ENCODE measurements at places on chromosomes 4 and X.

- no peak for DNase-seq
These were observed 103.5 kb downstream of the CLNK start for GRCh38 chr4:10581022-10581421.

- no peak for DNase-seq
These were observed 38.3 kb downstream of the SUPT20HL1 start for GRCh38 chrX:24398766-24399165.

- no peak for DNase-seq
These were observed 2.2 kb downstream of the SORCS2 start for GRCh38 chr4:7194251-7195140.

- DNase-seq = no peak
These were observed 26.3 kb upstream of the CXCL6 start for GRCh38 chr4:73810191-73810590.

GRCh38 chrX:121831601-121832000 is 784.2 kb downstream of the GLUD2 start:
- DNase-seq = no peak

DNA sequence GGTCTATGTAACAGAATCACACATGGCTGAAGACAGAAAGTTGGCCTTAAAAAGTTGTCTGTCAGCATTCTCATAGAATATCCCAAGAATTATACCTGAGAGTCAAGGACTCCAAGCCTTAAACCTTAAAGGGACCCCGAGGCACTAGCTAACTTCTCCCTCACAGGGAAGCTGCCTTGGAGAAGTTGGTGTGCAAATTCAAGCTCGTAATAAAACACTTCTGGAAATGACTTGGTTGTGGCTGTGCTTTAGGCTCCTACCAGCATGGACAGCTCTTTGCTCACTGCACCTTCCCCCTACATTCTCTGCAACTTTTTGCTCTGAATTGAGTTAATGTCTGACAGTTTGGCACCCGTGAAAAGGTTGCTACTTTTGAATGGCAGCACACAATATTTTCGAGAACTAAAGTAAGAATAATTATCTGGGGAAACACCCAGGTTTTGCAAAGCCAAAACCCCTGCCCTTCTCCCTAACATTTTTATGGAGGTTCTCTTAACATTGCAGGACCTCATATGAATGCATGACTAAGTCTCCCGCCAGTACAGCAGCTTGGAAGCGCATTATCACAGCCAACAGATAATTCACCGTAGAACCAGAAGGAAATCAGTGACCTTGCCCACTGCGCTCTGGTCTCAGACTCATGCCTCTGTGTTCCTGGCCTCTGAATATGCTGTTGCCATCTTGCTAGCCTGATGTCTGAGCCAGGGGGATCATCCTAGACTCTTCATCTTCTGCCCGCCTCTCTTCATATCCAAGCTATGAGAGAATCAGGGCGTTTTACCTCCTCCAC is 91.0 kb downstream of the MGST2 start:
- no peak for DNase-seq

DNA sequence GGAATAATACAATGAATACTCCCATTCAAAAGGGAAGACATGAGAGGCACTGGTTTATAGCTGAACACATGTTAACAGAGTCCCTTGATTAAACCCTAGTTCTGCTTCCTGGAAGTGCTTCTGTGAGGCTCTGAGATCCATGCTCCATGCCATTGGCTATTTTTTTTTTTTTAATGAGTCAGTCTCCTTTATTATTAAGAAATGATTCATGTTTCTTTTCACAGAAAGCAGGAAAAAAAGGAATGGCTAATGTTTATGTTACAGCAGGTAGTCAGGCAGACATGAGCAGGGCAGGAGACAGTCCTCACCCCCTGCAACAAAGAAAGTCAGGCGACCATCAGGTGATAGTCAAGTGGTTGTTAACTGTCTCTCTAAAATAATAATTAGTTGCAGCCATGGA is 598.7 kb downstream of the EPHA5 start:
- DNase-seq = no peak

DNA sequence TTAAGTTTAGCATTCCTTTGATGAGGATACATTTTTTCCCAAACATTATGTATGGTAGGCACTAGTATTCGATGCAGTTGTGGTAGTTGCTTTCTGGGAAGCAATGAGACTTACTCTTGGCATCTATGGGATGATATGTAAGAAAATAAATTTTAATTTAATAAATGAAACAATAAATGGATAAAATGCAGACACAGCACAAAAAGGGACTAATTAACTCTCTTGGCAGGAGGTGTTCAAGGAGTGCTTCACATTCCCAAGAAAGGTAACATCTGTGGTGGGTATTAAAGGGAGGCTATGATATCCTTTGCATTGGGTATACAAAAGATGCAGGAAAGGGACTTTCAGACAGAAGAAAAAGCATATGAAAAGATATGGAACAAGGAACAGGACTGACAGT is 111.0 kb downstream of the PGRMC2 start:
- DNase-seq = no peak

DNA sequence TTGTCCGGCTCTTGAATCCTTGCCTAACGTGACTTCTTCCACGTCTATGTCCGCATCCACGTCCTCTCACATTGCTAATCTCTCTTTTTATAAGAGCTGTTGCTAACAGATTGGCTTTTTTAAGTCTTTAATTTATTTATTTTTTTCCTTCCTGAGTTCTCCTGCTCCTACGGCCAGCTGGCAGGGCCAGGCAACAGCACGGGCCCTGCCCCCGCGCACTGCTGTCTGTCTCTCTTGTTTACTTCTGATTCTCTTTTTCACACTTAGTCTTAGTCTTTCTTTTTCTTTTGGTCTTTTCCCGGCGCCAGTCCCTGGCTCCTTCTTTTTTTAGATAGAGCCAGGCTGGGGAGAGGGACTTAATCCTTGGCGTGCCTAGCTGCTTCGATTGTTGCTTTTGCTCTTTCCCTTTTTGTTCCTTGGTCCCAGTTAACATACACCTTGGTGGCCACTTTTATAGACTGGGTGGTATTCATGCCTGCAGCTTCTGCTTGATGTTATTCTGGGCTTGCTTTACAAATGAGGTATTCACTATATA is 53.2 kb upstream of the RBMX start:
- DNase-seq = no peak

DNA sequence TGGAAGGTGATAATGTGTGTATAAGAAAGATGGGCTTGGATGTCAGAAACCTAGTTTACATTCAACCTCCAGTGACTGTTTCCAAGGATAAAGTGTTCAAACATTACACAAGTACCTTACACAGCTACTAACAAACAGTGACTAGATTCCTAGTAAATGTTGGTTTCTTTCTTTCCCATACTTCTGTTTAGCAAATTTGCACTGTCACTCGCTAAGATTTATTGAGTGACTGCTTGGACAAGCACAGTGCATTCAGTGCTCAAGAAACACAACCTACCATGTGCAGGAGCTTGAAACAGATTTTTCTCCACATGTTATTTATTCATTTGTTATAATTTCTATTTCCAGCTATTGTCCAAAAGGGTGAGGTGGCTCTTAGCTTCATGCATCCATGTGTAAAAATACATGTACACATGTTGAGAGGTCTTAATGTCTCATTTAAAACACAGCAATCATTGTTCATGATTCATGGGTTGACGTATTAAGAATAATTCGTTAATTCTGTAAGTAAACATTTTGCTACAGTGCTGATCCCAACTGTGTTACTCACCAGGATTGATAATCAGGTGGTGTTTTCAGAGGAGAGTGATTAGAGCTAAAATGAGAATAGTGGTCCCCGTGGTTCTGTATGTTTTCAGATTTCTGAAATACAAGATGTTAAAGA is 153.0 kb downstream of the DCLK2 start:
- DNase-seq = no peak

DNA sequence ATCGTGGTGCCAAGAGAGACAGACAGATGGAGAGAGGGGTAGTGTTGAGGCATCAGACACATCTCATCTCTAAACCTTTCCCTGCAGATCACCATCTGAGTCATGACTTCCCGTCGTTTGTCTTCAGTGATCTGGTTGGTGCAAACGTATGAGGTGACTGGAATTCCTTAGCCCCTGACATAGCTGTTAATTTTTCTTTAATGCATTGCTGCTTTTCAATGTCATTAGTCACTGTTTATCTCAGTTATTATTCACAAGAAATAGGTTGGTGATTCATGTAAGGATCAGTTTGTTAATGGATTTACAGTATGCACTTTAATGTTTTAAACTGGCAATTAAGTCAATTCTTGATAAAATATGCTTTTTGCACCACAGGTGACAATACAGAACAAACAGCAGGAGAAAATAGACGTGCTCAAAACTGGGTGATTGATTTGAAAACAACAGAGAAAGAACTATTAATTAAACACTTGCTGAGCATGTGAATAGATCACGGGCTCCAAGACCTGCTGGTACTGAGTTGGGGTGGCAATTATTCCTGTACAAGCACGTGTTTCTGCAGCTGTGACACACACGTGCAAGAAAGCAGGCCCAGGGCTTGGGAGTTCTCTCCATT is 1.3 kb upstream of the TMEM154 start:
- no peak for DNase-seq

DNA sequence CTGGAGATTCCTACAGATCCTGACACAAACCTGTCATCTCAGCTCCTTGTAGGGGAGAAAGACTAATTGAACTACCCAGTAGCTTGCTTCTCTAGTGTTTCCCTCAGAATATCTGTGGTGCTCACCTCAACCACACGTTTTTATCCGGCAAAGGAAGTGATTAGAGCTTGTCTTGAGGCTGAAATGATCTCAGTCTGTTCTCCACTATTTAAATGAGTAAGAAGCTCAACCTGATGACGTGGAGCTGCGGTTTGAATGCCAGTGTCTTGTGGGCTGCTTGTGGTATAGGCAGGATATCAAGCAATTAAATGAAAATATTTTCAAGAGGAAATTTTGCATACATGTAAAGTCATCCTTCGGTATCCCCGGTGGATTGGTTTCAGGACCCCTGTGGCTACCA is 270.2 kb downstream of the TLL1 start:
- DNase-seq = no peak

GRCh38 chr4:138255917-138256597 is 13.9 kb upstream of the SLC7A11 start:
- no peak for DNase-seq

DNA sequence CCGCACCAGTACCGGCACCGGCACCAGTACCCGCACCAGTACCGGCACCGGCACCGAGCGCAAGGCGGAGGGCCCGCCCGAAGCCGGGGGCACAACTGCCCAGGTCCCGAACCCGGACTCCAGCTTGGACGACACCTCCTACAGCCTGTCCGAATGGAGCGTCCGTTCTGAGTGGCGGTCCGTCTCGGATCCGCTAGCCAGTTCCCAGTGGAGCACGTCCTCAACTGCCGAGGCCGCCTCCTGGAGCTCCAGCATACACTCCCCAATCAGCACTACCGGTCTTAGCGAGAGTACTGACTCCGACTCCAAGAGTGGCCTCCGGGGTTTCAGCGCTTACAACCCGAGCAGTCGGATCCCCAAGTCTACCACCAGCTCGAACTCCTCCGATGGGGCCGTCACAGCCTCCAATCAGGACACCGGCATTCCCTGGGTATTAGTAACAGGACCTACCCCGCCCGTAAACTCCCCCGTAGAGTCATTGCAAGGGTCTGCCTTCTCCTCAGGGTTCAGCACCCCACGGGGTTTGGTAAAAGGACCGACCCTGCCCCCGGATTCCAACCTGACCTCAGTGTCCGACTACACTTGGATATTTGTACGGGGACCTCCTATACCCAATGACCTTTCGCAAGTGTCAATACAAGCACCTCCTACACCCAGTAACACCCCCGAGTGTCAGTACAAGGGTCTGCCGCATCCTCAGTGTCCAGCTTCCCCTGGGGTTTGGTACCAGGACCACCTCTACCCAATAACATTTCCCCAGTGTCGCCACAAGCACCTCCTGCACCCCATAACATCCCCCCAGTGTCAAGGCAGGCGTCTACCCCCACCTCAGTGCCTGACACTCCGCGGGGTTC is 721 bp upstream of the MAOA start:
- no peak for DNase-seq

DNA sequence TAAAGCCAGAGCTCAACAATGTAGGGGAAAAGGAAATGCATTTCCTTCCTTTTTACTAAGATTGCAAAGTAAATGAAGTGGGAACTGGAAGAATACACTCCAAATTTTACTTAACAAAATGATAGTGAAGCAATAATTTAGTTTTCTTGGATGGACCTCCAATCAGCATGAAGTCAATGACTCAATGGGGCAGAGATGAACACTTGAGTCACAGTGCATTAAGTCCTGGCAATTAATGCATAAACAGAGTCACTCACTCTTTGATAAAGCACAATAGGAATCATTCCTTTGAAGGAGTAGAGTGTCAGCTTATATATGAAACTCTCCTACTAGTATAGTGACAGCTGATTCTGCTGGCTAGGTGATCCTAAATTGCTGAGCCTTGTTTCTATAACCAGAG is 66.7 kb upstream of the FRAS1 start:
- DNase-seq = no peak

Measured in effector CD4-positive, alpha-beta T cell (primary cell).